ENCODE measurements at places on chromosomes 16 and 17.

- DNase-seq, result no peak
Observed at GRCh38 chr17:10200016-10200415, 1.6 kb upstream of the GAS7 start.

- DNase-seq, result no peak
Observed at GRCh38 chr16:74752258-74752657, 22.4 kb downstream of the FA2H start.

GRCh38 chr17:77609553-77610517, 348.7 kb upstream of the TNRC6C start:
- DNase-seq, result no peak

DNA sequence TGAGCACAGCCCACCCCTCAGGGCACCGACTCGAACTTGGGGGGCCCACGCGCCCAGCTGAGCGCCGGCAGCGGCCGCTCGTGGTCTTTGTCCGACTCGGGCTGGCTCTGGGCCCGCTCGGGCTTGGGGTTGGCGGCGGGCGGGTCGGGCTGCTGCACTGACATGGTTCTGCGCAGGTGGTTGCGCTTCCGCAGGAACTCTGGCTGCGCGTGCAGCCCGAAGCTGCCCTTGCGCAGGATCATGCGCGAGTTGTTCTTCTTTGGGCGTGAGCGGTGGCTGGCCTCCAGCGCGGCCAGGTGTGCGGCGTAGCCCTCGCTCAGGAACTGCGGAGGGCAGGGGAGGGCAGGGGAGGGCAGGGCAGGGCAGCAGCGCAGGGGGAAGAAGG, 11.1 kb downstream of the PIMREG start:
- DNase-seq, result peak; percentile 74

DNA sequence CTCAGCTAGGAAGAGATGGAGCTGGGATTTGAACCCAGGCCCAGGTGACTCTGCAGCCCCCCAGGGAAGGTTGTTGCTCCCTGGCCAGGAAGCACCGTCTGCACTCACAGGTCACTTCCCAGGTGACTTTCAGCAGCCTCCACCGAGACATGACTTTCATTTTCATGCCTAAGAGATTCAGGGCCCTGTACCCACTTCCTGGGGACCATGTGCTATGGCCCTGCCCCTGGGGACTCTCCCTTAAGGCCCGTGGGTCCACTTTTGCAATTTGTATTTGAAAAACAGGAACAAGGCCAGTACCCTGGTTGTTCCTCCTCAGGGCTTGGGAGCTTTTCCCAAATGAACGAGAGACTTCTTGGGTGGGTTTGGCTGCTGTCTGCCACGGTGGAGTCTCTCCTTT, 191.0 kb downstream of the IRF8 start:
- DNase-seq, result no peak

- DNase-seq, result no peak
Observed at GRCh38 chr17:78919861-78920450, 5.2 kb downstream of the TIMP2 start.

DNA sequence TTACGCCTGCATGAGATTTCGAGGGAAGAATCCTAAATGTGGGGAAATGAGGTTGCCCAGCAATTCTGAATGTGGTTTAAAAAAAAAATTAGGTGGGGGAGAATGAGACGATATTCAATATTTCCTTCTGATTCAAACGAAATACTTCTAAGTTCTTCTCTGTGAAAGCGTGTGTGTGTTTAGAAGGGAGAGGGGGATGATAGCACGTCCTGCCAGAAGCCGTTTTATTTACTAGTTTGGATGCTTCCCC, 47.8 kb downstream of the TBC1D16 start:
- DNase-seq, result no peak

GRCh38 chr17:28446716-28447395, 26.6 kb upstream of the SLC13A2 start:
- DNase-seq, result no peak

DNA sequence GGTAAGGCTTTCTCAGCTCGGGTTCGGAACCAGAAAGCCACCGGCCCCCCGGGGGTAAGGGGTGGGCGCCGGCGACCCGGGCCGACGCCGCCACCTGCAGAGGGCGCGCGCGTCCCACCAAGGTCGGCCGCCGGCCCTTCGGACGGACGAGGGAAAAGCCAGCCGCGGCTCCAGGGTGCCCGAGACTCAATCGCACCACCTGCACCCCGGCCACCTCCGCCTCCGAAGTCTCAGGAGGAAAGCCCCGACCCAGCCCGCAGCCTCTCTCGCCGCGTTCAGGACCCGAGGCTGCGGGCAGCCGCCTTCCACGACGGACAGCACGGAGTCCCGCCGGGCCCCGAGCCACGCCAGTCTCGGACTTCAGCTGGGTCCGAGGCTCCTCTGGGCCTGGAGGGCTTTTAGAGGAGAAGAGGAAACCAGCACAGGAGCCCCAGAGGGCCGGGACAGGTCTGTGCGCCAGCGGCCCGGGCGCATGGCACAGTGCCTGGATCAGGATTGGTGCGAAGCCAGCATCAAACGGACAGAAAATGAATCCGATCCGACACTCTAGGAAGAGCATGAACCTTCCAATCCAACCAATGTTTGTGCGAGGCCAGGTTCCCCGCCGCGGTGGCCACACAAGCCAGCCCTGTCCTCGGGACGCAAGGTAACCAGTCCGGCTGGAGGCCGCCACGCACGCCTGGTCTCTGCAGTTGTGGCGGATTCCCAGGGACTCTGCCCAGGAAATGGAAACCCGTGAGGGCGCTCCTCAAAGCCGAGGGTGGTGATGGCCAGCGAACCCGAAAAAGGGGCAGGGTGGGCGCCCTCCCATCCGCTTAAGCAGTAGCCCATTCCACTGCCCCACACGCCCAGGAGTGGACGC, 6.7 kb downstream of the CBX8 start:
- DNase-seq, result peak; percentile 55

GRCh38 chr16:83967091-83967490, 953 bp upstream of the NECAB2 start:
- no peak for DNase-seq

- DNase-seq, result no peak
Observed at GRCh38 chr16:57388359-57389086, 16.0 kb upstream of the CCL17 start.

- DNase-seq, result peak; percentile 63
Observed at GRCh38 chr17:81365601-81366585, 29.4 kb upstream of the BAHCC1 start.

All from SK-N-SH (cell line).